ENCODE measurements at places on chromosomes 13 and 19.

DNA sequence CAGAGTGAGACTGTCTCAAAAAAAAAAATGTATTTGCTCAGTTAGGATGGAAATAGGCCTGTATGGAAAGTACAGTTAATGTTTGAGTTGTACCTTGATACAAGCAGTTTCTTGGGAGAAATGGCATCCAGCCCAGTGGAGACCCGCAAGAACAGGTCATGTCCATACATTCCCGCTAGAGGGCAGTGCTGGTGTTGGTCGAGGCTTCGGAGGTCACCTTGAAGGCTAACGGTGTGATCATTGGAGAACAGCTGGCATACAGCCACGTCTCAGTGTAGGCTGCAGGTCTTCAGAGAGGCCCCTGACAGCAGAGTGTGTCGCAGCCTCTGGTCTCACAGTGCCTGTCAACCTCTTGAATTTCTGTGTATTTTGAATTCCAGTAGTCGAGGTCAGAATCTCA, 7.5 kb downstream of the ZNF610 start:
- no peak for DNase-seq

DNA sequence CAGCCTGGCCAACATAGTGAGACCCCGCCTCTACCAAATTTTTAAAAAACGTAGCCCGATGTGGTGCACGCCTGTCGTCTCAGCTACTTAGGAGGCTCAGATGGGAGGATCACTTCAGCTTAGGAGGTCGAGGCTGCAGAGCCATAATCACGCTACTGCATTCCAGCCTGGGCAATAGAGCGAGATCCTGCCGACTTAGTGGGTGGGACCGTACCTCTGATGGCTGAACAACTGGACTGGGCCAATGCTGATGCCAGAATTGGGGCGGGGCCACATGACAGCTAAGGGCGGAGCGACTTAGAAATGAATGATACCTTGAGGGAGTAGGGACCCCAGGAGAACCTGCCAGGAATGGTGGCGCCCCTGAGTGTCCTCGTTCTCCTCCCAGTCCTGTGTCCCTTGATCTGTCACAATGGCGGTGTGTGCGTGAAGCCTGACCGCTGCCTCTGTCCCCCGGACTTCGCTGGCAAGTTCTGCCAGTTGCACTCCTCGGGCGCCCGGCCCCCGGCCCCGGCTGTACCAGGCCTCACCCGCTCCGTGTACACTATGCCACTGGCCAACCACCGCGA, 3.6 kb downstream of the LTBP4 start:
- DNase-seq = no peak

- no peak for DNase-seq
Observed at GRCh38 chr19:6212403-6213265, 67.1 kb downstream of the MLLT1 start.

- no peak for DNase-seq
Observed at GRCh38 chr19:43464134-43464775, 1.2 kb downstream of the LYPD3 start.

- no peak for DNase-seq
Observed at GRCh38 chr13:98452851-98453843, 123.8 kb downstream of the STK24 start.

- no peak for DNase-seq
Observed at GRCh38 chr19:50564229-50565105, 3.8 kb downstream of the LRRC4B start.

DNA sequence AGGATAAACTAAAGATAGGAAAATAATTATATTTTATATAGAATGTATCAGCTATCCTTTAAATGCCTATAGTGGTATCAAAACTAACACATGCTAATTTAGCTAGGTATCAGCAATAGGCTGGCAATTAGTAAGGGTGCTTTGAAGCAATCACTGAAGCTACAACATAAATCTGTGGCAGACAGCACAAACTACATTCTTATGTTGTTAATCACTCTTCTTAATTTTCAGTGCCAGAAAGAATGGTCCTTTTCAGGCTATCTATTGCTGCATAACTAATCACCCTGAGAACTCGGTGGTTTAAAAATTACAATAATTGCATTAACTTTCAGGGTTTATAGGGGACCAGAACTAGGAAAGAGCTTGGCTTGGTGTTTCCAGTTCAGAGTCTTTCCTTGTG, 963.1 kb downstream of the EFNB2 start:
- no peak for DNase-seq

DNA sequence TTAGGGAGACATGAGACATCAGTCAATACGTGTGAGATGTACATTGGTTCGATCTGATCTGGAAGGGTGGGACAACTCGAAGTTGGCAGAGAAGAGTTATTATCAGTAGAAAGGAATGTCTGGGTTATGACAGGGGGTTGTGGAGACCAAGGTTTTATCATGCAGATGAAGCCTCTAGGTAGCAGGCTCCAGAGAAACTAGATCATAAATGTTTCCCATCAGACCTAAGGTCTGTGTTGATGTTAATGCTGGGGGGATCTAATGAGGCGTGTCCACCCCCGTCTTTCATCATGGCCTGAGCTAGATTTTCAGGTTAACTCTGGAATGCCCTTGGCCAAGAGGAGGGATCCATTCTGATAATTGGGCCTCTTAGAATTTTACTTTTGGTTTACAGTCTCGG, 187.0 kb upstream of the KL start:
- DNase-seq = no peak

GRCh38 chr19:45186509-45187334, 8.1 kb downstream of the BLOC1S3 start:
- no peak for DNase-seq

GRCh38 chr13:105445796-105446195, 1089.7 kb downstream of the EFNB2 start:
- DNase-seq = no peak

GRCh38 chr19:32070101-32070500, 275.3 kb upstream of the ZNF507 start:
- no peak for DNase-seq

- no peak for DNase-seq
Observed at GRCh38 chr13:46630431-46631178, 77.6 kb downstream of the LRCH1 start.

GRCh38 chr13:30504081-30504480, 38.3 kb upstream of the HMGB1 start:
- no peak for DNase-seq

GRCh38 chr19:8459095-8459494, 14.3 kb downstream of the HNRNPM start:
- no peak for DNase-seq

DNA sequence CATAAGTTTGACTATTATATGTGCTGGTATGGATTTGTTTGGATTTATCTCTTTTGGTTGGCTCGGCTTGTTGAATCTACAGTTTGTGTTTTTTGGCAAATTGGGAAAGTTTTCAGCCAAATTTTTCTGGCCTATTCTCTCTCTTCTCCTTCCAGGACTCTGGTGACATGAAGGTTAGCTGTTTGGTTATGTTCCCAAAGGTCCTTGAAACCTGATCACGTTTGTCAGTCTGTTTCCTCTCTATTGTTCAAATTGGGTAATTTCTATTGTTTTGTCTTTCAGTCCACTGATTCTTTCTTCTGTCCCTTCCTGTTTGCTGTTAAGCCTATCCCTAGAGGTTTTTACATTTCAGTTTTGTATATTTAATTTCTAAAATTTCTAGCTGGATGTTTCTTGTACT, 81.5 kb upstream of the SHISA2 start:
- no peak for DNase-seq

GRCh38 chr13:61170856-61171255, 244.8 kb downstream of the PCDH20 start:
- no peak for DNase-seq

DNA sequence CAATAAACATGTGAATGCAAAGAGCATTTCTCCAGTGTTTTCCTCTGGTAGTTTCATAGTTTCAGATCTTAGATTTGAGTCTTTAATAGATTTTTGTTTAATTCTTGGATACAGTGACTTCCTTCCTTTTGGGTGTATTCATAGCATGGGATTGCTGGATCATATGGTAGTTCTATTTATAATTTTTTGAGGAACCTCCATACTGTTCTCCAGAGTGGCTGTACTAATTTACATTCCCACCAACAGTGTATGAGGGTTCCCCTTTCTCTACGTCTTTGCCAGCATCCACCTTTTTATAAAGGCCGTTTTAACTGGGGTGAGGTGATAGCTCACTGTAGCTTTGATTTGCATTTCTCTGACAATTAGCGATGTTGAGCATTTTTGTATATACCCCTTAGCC, 9.3 kb upstream of the CALM3 start:
- no peak for DNase-seq

DNA sequence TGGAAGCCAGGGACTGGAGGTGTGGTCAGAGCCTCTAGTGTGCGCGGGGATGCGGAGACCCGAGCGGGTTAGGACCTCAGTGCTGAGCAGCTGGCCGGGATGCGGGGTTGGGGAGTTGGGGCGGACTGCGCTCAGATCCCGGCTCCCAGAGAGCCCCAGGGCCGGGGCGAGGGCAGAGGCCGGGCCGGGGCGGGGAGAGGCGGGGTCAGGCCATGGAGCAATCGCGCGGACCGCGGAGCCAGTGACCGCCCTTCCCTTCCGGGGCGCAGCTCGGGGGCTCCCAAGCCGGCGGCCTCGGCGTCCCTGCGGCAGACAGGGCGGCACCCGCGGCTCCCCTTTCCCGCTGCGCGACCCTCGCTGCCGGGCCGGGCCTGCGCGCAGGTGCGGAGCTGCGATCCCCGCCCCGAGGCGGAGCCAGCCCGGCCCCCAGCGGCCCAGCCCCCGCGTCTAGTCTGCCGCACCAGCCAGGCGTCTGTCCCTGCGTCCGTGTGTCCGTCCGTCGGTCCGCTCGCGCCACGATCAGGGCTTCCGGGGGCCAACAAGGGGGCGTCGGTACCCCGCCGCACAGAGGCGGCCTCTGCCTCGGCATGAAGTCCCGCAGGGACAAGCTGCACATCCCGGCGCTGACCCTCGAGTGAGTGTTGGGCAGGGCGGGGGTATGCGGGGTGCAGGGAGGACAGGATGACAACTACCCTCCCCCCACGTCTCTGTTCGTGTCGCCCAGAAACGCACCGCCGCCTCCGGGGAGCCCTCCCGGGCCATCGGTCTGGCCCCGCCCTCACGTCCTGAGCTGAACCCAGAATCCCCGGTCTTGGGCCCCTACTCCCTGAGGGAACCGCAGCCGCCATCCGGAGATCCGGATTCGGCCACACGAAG, 12.4 kb downstream of the MAST3 start:
- no peak for DNase-seq

DNA sequence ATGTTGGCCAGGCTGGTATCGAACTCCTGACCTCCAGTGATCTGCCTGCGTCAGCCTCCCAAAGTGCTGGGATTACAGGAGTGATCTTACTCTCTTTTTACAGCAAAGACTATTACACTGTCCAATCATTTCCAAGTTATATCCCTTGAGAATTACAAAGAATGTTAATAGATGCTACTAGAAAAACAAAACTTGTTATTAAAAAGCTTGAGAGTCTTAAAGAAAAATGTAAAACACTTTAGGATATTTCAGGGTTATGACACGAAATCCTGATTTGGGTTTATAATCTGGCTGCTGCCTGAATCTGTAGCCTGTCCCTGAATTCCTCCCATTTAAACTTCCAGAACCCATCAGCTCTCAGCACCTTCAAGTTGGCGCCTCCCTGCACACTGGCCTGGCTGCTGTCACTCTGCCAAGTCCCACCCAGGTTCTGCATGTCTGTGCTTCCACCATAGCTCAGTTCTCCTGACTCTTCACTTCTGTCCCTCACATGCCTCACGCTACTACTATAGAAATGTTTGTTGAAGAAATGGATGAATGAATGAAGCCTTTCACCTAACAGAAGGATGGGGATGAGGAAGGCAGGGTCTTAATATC, 55.8 kb upstream of the RFXAP start:
- no peak for DNase-seq

- DNase-seq = no peak
Observed at GRCh38 chr19:18789883-18790565, 1.1 kb downstream of the COMP start.

DNA sequence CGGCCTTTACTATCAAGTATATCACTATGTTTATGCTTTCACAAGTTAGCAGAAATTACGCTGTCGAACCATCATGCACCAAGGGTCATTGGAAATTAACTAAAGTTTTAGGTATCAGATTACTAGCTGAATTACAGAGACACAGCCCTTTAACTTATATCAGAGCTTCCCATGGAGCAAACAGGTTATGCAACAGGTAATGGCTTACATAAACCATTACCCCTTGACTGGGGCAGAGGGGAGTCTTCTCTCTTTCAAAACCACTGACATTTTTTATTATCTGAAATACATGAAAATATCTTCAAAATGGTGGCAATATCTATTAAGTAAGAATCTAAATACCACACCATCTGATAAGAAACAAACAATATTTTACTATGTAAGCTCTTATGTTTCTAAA, 1692.9 kb upstream of the SLC10A2 start:
- DNase-seq = no peak

GRCh38 chr13:42798118-42798517, 16.7 kb downstream of the FAM216B start:
- DNase-seq = no peak

DNA sequence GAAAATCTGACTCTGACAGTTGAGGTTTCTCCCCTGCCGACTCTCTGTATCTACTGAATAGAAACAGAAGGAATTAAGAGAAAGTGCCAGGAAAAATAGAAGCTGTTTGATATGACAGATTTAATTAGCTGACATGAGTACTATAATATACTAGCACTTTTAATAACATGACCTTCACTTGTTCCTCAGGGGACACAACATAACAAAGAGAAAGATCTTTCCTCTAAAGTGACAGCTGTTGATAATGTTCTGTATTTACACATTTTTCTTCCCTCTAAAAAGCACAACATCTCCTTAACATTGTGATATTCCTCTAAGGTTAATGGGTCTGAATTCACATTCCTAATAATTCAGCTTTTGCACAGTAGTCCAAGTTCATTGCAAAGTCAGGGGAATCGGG, 1136.0 kb downstream of the PCDH17 start:
- DNase-seq = no peak

DNA sequence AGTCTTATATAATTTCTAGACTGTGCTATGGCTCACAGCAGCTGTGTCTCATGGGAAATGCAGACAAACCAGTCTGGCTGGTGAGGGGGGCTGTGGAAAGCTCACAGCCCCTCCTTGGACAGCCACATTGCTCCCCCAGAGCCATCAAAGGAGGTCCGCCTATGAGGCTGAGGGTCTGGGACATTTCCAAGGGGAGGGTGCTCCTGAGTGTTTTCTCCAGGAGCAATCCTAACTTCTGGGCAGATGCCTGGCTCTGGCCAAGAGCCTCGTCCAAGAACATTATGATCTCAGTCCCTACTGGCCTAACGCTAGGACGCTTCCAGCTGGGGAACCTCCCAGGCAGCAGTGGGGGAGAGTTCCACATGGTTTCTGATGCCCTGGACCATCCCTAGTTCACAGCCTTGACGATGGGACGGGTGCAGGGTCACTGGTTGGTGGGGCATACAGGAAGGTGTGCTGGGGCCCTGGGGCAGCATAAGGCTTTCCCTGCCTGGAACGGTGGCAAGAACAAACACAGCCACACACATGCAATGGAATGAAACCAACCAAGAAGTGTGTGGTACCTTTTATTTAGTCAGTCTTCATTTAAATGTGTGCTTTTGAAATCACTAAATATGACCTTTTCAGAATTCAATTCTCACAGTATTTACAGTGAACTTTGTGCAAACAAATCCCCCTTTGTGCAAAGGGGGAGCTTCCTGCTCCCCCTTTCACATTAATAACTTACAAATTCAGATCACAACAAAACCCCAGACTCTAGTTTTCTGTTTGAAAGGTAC, 60.6 kb downstream of the CDADC1 start:
- no peak for DNase-seq

GRCh38 chr13:112985803-112986408, 16.9 kb downstream of the MCF2L start:
- no peak for DNase-seq

- DNase-seq = no peak
Observed at GRCh38 chr19:49421039-49421877, 2.0 kb downstream of the PTH2 start.

All from SIG-M5 (cell line).